ENCODE measurements at places on chromosomes 12 and 14.

DNA sequence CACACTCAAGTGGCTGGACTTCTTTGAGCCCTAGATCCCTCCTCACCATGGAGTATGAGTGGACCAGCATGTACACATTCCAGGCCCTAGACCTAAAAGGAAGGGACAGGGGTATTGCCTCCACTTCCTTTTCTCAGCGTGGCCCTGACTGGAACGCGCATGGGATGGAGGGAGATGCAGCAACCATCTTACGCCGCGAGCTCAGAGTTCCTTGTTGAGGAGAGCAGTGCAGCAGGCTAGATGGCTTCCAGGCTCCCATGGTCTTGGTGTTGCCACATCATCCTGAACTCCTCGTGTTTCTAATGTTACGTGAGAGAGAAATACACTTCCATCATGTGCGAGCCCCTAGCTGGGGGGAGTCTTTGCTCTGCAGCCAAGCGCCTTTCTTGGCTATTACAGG is 61.8 kb upstream of the DIO3 start:
- DNase-seq: no peak

DNA sequence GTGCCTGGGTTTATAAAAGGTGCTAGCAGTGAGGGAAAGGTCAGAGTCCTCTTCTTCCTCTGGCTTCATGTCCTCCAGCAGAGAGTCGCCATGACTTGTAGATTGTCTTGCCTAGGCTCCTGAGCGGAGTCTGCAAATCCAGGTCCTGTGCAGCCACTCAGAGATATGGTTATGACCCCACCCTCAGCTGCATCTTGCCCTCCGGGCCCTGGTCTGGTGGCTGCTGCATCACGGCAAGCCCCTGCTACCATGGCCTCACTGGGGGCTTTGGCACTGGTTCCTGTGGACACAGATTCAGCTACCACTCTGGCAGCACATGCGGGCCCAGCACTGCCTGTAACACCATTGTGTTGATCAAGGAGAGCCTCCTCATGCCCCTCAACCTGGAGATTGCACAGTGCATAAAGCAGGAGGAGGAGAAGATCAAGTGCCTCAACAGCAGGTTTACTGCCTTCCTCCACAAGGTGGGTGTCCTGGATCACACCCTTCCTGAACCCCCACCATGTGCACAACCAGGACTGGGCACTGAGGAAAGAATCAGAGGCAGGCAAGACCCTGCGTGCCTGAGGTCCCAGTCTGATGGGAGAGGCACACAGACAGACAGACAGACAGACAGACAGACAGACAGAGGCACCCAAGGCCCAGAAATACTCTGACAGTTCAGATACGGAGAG is 10.5 kb upstream of the KRT86 start:
- no peak for DNase-seq

DNA sequence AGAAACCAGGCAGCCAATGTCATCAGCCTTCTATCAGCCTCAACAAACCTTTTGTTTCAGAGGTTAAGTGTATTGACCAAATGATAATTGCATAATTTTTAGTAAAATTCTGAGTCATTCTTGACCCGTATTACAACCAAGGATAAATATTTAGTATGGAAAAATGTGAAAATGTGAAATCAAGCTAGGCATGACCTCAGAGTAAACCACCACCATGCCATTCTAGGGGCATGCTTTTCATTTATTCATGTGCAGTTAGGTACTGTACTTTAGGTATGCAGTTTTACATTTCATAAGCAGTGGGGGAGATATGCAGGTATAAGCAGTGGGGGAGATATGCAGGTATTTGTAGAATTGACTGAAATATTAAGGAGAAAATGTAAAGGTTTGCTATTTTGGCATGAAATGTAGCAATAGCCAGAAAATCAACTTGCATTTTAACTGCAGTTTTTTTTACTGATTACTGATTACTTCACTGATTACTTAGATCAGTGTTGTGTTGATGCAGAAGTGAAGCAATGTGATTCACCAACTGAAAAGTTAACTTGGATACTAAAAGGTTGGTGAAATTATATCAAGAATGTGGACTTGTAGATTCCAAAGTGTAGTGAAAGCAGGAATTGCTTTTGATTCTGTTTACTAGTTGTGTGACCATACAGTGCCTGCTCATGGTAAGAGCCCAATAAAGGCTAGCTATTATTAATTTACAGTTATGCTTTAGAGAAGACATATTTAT is 184.2 kb downstream of the ESR2 start:
- DNase-seq: no peak

DNA sequence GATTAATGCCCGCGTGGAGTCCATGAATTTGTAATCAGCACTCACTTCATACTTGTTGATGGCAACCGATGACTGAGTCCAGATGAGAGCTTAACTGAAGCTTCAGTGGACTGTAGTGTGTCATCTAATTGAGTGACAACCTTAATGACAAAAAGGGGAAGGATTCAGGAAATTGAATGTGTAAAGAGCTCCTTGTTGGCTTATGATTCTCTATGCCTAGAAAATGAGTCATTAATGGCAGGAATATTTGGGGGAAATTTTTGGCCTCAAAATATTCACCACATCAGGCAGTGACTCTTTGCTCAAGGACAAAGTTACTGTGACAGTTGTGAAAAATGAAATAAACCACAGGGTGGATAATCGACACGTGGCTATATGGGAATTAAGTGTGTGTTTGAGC is 55.3 kb upstream of the STON2 start:
- no peak for DNase-seq

GRCh38 chr12:114955414-114956014 is 271.5 kb upstream of the TBX3 start:
- no peak for DNase-seq

Data from left hindlimb (tissue), 1 donor.